ENCODE measurements at places on chromosomes 3 and 15.

- no peak for DNase-seq
Measured at GRCh38 chr3:124639406-124640237, 90.6 kb upstream of the UMPS start.

DNA sequence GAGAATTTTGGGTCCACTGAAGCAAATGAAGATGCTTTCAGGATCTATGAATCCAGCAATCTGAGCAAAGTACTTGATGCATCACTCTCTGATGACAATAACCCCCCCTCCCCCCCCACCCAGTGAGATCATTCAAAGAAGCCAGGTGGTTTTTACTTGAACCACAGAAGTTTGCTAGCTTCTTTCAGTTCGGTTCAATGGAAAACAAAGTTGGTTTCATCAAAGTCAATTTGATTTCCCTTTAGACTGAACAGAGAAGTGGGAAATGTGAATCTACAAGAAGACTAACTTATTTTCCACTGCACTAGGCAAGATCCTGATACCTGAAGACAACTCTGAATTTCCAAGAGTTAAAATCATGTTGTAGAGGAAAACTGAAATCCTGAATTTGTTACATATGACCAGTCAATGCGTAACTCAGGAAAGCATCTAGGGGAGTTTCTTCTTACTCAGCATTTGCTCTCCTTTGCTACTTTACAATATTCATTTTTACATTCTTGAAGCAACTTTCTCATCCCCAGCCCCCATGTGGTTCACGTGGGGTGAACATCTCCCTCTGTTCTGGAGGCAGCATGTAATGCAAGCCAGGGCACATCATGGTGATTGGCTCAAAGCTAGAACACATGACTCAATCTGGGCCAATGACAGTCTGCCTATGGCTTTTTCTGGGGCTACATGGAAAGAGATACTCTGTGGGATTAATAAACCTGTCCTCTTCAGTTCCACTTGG is 572.6 kb downstream of the FOXP1 start:
- no peak for DNase-seq

- DNase-seq: no peak
Measured at GRCh38 chr15:85026304-85027032, 44.8 kb downstream of the PDE8A start.

DNA sequence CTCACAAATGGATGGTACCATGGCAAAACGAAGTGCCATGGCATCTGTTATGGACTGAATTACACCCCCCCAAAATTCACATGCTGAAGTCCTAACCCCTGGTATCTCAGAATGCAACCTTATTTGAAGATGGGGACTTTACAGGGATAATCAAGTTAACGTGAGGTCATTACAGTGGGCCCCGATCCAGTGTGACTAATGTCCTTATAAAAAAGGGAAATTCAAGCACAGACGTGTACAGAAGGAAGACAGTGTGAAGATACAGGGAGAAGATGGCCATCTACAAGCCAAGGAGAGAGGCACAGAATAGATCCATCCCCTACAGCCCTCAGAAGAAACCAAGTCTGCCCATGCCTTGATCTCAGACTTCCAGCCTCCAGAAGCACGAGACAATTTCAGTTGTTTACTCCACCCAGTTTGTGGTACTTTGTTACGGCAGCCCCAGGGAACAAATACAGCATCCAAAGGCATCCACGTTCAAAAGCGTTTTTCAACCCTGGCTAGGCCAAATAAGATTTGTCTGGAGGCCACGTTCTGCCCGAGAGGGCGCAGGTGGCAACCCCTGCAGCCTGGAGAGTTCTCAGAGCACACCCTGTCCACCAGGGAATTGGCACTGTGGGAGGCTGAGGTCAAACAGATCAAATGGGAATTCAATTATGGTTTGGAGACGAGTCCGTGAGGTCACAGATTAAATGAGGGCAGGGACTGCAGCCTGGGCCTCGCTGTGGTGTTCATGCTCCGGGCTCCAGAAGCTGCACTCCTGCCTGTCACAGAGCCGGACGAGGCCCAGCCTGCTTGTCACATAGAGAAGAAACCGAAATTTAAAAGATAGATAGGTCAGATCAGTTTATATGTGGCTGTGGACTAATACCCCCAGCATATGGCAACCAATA is 494.8 kb downstream of the SHQ1 start:
- no peak for DNase-seq

DNA sequence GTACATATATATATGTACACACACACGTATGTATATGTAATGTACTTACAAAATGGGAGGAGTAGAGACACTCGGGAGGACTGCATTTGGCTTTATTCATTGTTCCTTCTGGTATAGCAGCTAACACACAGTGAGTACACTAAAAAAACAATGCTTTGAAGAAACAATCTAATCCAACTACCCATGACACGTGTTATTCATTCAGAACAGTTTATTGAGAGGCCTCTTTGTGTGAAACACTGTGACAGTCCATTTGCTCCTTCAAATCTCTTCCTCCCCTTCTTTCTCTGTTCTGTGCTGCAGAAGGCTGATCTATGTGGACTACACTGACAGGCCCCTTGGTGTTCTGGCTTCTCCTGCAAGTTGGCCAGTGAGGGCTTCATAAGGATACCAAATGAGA is 1075.9 kb upstream of the CFAP20DC start:
- no peak for DNase-seq

- DNase-seq: no peak
Measured at GRCh38 chr3:2837910-2838309, 272.3 kb downstream of the IL5RA start.
